ENCODE measurements at places on chromosomes 4 and X. TPM values are rescaled to one million over a fixed set of nuclear protein-coding genes. Genes with fewer than 3 reads are reported as not detected.

GRCh38 chrX:40247848-40248622 is 150.3 kb upstream of the BCOR start:
- no peak for DNase-seq

GRCh38 chrX:77820091-77820727 is 34.2 kb upstream of the ATRX start:
- no peak for DNase-seq

GNPDA2 gene
- 18.1 TPM for total RNA-seq

AFP gene
- total RNA-seq = 2.9 TPM

- DNase-seq = no peak
Measured at GRCh38 chr4:41241919-41242318, 14.8 kb upstream of the UCHL1 start.

- DNase-seq = no peak
Measured at GRCh38 chr4:77196866-77197265, 39.9 kb downstream of the CCNG2 start.

DNA sequence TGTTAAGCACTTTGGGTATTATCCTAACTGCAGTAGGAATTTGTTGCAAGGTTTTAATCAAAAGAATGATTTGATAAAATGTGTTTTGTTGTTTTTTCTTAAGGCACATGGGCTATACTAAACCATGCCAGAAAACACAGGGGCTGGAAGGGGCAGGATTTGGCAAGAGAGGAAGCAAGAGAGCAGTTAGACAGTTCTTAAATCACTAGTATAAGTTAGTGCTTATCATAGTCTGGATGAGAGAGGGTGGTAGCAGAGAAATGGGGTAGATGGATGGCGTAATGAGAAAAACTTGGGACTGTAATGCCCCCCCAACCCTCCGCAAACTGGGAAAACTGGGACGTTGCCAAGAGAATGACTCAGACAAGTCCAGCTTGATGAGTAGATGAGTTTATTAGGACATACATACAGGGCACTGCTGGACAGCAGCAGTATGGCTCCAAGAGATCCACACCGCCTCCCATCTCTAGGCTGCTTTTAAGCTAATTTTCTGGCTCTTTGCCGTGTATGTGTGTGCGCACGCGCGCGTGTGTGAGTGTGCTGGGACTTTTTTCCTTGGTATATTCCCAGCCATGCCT is 151.5 kb downstream of the PDLIM5 start:
- peak; percentile 61 for DNase-seq

DNA sequence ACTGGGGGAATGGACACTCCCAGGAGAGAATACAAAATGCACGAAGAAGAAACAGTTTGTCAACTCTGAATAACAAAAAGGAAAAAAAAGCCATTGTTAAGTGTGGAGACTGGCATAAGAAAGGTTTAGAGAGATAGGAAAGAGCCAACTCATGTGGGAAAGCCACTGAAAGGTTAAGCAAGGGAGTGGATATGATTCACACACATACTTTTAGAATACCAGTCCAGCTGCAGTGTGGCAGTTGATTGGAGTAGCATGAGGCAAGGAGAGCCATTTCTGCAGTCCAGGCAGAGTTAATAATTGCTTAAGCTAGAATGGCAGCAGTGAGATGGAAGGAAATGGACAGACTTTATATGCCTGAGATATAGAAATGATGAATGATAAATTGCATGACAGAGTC is 36.9 kb upstream of the ADAD1 start:
- DNase-seq = peak; percentile 88

KLHL2 gene
- total RNA-seq = 11.5 TPM

DNA sequence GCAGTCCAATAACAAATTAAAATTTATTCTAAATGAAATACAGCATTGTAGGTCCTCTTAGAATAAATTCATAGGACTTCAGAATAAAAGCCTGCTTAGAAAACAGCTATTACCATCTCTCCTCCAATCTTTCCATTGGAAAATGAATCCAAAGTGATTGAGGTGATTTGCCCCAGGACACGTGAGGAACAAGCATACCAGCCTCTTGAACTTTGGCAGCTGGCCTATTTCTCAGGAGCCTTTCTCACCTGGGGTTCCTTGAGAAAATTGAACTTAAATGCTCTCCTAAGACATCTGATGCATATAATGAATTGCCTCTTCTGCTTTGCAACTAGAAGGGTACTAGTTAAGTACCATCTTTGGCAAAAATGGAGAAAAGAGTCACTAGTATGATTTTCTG is 13.5 kb downstream of the ARHGAP24 start:
- DNase-seq = no peak

GRCh38 chr4:42315231-42315630 is 82.1 kb upstream of the SHISA3 start:
- no peak for DNase-seq

- DNase-seq = no peak
Measured at GRCh38 chrX:22078117-22078516, 46.0 kb downstream of the PHEX start.

FAM184B gene
- total RNA-seq = 0.03 TPM

DNA sequence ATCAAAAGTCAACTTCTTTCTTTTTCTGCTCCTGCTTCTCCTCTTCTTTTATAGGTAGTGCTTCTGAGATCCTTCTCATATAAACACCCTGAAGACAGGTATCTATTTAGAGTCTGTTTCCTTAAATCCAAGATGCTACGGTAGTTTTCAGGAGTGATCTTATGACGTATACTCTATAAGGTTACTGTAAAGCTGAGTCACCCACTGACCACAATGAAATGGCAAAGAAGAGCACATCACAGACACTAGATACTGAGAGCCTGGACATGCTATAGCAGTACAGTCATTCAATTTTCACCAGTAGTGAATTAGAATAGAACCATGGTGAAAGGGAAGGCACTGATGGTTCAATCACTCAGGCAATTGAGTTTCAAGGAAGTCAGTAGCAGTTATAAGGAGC is 412.5 kb downstream of the ADAM29 start:
- peak; percentile 25 for DNase-seq

DNA sequence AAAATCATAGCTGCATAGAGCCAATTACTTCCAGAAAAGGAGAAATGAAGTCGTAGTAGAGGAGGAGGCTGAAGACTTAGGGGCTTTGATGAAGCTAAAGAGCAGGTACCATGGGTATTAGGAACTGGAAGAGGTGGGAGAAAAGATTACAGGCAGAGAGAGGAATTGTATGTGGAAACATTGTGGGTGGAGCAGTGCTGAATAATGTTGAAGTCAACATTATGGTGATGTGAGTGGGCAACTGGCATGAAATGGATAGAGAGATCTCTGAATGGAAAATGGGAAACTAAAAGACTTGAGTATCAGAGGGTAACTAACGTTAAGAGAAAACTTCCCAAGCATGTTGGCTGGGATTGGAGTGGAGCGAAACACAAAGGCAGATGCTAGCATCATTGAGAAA is 92.5 kb downstream of the AREG start:
- no peak for DNase-seq

DNA sequence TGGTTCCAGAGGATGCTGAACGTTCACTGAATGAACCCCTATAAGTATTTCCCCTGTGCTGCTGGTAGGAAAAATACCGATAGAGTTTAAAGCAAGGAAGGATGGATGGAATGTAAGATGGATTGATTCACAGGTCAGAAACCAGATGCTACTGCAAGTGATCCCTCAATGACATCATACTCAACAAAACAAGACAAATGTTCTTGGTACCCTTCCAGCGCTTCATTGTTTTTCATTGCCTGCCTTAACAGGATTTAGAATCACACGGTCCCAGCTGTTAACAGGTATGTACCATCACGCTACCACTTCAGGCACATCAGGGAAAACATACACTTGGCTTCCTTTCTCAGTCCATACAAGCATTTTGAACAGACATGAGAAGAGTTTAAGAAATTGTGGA is 118.1 kb upstream of the TLR3 start:
- no peak for DNase-seq

DNA sequence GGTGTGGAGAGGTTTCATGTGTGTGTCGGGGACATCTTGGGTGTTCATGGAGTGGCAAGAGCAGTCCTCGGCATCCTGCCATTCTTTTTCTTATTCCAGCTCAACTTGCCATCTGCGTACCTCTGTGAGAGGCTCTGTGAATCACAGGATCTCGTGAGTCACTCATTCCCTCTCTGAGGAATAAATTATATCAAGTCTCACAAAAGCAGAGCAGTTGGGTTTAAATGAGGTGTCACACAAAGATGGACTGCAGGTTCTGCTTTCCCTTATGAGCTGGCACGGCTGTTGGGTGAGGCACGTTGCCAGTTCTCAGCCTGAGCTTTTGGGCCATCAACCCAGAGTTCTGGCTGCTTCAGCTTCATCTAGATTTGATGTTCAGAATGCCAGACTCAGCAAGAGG is 6.8 kb upstream of the OCIAD2 start:
- DNase-seq = peak; percentile 84

FRG2 gene
- not detected for total RNA-seq

NLGN3 gene
- total RNA-seq = 0.38 TPM

GRCh38 chr4:83283181-83283580 is 1.4 kb downstream of the COQ2 start:
- no peak for DNase-seq

GRCh38 chr4:74005528-74005927 is 7.1 kb upstream of the CXCL5 start:
- no peak for DNase-seq

- no peak for DNase-seq
Measured at GRCh38 chrX:19721726-19722370, 165.6 kb downstream of the SH3KBP1 start.

All from HFFc6 (cell line).